ENCODE measurements at places on chromosomes 6 and 20.

GRCh38 chr20:37902504-37903313 lies at the start of gene VSTM2L:
Gene VSTM2L, plus strand, starts transcription at chr20:37903127. Its CDS starts 224 bp downstream, at chr20:37903351.
- DNase-seq = peak; percentile 84

- DNase-seq = no peak
Observed at GRCh38 chr20:33811776-33812151, 616 bp downstream of the CHMP4B start.

GRCh38 chr6:31529329-31530150 lies 778 bp downstream of the MCCD1 start:
- DNase-seq = no peak

DNA sequence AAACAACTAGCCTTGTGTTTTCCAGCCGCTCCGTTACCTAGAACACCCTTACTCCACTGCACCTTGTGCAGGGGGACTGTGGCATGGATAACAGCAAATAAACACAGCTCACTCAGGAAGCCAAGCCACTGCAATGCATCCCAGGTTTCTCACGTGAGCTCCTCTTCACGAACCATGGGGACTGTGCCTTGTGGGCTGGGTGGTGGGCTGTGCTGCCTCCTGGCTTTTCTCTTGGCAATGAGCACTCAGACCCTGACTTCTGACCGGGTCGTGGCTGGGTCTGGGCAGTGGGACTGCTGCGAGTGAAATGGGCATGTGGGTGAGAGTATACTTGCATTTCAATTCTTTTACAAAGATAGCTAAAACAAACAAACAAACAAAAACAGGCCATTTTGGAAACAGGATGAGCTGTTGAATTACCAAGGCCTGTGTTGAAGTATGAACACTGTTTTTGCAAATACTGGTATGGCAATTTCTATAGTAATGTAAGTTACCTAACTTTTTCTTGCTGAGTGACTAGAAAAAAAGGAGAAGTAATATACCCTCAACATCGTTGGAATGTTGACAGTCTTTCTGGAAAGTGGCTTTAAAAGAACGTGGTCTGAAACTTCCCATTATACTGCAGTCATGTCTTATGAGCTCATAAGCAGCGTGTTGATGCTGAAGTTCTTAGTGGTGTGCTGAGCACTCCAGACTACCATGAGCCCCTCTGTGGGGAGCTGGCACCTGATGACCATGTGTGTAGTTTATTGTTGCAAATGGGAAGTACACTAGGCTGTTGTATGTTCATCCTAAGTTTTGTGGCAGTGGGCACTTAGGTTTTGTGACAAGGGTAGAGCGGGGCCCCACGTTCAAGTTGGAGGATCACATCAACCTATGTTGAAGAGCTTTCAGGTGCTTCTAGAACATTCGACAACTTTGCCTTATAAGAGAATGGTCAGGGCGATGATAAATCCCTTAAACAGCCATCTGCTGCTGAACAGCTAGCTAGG lies 120.4 kb downstream of the ARMC2 start:
- DNase-seq = no peak

- DNase-seq = no peak
Observed at GRCh38 chr6:94227741-94228140, 808.4 kb upstream of the EPHA7 start.

GRCh38 chr6:160030103-160030502 lies 61.2 kb downstream of the IGF2R start:
- peak; percentile 96 for DNase-seq

DNA sequence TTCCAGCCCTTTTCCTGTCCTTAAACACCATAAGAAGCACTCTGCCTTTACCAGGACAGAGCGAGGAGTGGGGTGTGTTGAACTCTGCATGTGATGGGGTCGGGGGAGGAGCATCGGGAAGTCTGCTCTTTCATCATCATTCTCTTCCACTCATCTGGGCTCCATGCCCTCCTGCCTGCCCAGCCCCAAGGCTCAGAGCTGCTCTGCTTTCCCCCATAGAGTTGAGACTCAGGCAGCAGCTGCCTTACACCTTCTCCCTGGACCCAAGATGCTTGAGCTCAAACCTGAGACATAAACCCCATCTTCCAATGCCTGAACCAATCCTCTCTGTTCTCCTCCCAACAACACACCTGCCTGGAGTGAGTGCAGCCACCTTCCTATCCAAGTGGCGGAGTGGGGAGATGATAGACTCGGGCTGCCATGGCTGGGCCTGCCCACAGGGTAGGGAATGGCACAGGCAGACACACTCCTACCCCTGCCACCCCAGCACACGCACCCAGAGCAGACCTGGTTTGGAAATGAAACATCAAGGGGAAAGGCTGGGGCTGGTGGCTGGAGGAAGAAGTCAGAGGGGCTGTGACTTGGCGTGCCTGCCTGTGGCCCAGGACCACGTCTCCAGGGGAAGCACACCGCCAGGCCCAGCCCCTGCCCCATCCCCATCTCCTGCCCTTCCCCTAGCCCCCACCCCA lies 28.4 kb downstream of the TFEB start:
- no peak for DNase-seq

GRCh38 chr6:170245475-170245992 lies 45.3 kb downstream of the DLL1 start:
- peak; percentile 26 for DNase-seq

GRCh38 chr6:147507162-147508041 lies 1.1 kb upstream of the SAMD5 start:
- DNase-seq = peak; percentile 71

GRCh38 chr20:23138682-23139081 lies 52.6 kb upstream of the CD93 start:
- no peak for DNase-seq

- DNase-seq = no peak
Observed at GRCh38 chr20:46333161-46333991, 25.1 kb upstream of the CDH22 start.

DNA sequence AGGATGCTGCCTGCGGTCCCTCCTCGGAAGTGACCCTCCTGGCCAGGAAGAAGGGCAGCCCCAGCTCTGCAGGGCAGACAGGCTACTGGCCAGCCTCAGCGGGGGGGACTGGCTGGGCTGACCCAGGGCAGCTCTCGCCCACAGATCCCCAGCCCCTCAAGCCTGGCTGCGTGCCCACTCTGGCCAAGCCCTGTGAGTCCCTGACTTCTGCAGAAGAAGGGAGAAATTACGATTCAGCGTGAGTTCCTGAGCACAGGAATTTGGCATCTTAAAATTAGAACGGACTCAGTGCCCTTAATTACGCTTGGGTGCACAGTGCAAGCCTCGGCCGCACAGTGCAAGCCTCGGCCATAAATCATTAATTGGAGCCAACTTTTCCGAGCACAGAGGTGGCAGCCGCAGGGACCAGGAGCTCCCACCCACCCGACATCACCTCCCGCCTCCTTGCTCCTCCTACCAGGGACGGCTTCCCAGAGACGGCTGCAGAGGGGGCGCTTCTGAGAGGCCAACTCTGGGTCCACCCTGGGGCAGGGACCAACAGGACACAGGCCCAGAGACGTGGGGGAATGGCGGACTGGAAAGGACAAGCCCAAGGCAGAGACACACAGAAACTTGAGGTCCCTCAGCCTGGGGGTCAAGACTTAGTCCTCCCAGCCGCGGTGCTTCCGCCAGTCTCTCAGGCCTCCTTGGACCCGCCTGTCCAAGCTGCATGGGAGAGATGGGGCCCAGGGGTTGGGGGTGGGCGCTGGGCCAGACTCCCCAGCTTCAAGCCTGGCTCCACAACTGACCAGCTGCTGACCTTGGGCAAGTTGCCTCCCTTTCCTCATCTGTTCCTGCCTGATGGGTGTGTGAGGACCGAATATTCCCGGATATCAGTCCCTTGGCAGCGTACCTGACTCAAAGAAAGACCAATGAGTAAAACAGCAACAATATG lies 165.4 kb downstream of the TAF4 start:
- DNase-seq = peak; percentile 45

- DNase-seq = no peak
Observed at GRCh38 chr20:44770484-44771171, 25.0 kb downstream of the KCNK15 start.

DNA sequence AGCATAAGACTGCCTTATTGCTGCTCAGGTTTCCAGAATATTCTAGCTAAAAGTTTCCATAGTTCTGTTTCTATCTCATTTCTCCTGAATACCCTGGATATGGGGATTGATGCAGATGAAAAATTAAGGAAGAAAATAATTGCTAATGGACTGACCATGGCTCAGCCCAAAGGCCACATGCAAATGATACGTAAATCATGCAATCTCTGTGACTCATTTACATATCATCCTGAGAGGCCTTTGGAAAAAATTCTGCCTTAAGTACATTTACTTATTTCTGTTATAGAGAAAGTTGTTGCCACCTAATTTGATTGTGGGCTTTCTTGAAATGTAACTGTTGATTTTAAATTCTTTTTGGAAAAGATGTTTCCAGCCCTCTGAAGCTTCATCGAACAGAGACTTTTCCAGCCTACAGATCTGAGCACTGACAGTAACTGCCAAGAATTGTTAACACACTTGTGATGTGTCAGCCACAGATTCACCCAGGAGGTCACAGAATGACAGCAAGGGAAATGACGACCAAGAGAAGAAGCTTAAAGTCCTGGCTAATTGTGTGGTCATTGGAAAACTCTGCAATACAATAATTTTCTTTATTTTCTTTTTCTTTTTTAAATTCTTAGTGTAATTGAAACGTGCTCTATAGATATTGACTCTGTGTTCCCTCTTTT lies 174.8 kb downstream of the DOK5 start:
- peak; percentile 50 for DNase-seq

- DNase-seq = no peak
Observed at GRCh38 chr6:43298565-43299337, 691 bp downstream of the SLC22A7 start.

DNA sequence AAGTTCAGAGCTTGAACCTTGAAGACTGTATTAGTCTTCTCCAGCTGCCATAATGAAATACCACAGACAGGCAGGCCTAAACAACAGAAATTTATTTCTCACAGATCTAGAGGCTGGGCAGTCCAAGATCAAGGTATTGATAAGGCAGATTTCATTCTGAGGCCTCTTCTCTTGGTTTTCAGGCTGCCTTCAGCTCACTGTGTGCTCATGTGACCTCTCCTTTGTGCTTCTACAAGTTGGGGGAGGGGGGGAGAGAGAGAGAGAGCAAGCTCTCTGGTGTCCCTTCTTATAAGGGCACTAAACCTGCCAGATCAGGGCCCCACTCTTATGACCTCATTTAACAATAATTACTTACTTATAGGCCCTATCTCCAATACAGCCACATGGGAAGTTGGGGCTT lies 102.6 kb upstream of the RSPO3 start:
- no peak for DNase-seq

- no peak for DNase-seq
Observed at GRCh38 chr20:3674447-3674846, 7.4 kb downstream of the ADAM33 start.

GRCh38 chr20:45890077-45890984 lies 677 bp downstream of the NEURL2 start:
- DNase-seq = peak; percentile 95

- DNase-seq = no peak
Observed at GRCh38 chr20:63751471-63752271, 12.1 kb downstream of the SLC2A4RG start.

DNA sequence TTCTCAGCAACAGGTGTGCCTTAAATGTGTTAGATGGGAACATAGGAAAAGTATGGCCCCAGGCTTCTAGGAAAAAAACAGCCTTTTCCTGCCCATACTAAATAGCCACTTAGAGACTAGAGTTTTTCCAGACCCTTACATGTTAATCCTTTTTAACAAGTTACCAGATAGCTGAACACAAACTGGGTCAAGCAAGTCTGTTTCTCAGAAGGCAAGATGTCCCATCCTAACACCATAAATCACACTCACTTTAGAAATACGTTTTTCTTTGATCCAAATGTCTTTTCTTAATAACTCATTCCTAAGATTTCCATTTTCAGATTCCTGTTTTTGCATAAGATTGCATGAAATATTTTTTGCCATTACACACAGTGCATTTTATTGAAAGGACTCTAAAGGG lies 241.3 kb downstream of the KCNQ5 start:
- DNase-seq = no peak

- DNase-seq = peak; percentile 33
Observed at GRCh38 chr6:10184371-10185227, 230.3 kb downstream of the TFAP2A start.

DNA sequence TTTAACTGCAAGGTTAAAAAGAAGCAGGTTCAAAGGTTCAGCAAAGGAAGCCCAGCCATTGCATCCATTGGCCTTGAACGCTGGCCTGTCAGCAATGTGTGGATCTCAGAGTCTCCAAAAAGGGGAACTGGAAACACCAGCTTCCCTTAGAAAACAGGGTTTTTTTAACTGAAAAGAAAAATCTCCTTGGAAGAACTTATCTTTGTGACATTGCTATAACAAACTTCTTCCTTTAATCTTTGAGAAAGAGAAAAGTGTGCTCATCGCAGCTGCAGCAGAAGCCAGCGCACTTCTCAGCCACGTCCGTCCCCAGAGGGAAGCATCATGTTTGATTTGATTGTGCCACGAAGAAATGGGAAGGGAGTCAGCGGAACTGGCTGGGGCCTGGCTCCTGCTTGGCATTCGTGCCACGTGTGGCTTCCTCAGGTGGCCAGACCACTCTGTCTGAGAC lies 215.0 kb downstream of the SYNDIG1 start:
- no peak for DNase-seq

DNA sequence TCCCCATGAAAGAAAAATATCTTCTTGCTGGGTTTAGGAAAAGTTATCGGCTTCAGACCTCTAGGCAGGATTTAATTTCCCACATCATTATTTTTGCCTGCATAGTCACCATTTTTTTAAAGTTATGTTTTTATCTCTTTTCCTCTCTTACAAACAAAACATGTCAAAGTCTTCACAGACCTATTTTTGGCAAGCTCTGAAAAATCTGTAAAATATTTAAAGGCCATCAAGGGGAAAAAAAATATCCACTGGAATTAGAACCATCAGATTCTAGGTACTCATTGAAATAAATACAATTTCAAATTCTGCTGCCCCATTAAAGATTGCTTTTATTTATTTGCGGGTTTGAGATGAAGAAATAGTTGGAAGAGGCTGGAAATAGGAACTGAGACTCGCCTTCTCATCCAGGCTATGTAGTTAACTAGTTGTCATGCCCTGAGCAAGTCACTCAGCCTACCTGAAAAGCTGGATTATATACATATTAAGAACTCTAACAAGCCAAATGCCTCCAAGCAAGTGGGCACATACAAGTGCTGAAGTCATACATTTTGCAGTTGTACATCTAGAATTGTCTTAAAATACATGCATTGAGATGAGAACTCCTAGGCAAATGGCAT lies 101.7 kb upstream of the SASH1 start:
- DNase-seq = no peak

GRCh38 chr6:72466971-72467566 lies 154.8 kb upstream of the KCNQ5 start:
- DNase-seq = no peak

GRCh38 chr6:7195339-7196018 lies 87.7 kb downstream of the RREB1 start:
- no peak for DNase-seq

GRCh38 chr6:15283986-15284361 lies 38.1 kb downstream of the JARID2 start:
- DNase-seq = no peak
